Testis (tissue), 5 donors: ENCODE measurements at places on chromosomes 11 and 22.

DNA sequence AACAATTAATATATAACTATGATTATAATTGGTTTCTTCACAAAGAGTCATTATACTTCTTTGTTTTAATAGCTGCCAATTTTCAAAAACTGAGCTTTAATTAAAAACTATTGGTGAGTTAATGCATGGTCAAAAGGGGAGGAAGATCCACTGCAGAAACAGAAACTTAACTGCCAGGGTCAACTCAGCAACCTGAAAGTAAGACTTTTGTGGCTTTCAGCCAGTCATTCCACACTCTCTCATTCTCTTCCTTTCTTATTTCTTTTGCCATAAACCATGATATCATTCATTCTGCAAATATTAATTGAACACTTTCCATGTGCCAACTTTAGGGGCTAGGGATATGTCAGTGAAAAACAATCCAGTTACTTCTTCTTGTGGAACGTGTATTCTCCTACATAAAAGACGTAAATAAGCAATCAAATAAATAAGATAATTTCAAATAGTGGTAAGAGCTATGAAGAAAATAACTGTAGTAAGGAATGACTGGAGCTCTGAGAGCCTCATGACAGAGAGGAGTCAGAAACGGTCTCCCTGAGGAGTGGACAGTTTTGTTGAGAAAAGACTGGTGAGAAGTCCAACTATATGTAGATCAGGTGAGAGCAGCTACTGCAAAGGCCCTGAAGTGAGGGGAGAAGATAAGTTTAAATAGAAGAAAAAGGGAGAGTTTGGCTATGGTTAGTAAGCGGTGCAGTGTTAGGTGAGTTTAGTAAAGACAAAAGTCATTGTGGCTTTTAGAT is 130.5 kb downstream of the GRIA4 start:
- DNase-seq: no peak

DNA sequence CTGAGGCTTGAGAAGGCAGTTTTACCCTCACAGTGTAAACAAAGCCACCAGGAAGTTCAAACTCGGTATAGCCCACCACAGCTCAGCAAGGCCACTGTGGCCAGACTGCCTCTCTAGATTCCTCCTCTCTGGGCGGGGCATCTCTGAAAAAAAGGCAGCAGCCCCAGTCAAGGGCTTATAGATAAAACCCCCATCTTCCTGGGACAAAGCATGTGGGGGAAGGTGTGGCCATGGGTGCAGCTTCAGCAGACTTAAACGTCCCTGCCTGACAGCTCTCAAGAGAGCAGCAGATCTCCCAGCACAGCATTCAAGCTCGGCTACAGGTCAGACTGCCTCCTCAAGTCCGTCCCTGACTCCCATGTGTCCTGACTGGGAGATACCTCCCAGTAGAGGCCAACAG is 69.7 kb downstream of the TTC28 start:
- DNase-seq: no peak

DNA sequence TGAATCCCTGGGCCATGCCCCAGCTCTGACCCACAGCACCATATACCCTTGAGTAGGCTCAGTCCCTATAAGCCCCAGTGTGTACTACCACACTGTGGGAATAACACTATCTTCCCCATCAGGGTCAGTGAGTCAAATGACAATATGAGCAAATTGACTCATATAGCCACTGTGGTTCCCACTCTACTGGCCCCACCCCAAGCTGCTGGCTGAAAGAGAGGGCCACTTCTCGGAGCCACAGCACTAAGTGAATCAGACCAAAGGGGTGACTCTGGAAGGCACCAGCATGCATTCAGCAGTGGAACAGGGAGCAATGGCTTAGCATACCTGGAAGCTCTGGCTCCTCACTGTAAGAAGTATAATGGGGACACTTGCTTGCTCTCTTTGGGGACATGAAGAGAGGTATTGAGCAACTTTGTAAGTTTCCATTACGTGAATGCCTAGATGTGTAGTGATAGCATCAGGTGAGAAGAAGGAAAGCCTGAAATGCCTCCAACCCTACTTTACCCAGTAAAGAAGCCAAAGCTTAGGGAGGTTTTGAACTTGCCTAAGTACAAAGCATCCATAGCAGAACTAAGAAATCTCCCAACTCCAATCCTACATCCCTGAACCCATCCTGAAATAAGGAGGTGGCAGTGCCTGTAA is 13.5 kb downstream of the CD59 start:
- DNase-seq: no peak

DNA sequence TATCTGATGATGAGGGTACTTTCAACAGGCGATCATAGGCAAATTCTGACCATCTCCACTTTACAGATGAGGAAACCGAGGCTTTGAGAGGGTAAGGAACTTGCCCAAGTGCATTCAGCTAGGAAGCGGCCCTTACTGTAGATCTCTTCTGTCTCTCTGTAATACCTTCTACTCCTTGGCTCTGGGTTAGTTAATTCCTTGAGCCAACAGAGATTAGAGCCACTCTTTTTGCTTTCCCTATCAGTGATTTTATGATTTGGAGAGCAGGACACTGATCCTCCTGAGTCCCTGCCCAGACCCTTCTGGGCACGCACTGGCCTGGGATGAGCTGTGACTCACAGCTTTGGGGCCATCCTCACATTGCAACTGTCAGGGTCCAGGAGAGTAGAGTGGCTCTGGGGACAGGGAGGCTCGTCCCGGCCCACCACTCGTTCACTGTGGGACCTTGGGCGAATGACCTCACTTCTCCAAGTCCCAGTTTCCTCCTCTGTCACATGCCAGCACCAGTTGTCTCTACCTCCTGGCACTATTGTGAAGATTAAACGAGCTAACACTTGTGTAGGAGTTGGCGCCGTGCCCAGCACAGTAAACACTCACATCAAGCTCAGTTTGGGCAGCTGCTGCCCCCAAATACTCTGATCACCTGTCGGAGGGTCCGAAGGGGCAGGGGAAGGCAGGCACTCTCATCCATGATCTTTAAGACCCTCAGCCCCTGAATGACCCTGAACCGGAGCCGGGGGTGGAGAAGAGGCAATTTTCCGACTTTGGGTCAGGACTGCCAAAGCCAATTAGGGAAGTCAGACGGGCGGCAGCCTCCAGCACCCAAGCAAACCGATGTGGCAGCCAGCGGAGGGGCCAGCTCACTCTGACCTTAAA is 235.0 kb downstream of the MIAT start:
- no peak for DNase-seq

DNA sequence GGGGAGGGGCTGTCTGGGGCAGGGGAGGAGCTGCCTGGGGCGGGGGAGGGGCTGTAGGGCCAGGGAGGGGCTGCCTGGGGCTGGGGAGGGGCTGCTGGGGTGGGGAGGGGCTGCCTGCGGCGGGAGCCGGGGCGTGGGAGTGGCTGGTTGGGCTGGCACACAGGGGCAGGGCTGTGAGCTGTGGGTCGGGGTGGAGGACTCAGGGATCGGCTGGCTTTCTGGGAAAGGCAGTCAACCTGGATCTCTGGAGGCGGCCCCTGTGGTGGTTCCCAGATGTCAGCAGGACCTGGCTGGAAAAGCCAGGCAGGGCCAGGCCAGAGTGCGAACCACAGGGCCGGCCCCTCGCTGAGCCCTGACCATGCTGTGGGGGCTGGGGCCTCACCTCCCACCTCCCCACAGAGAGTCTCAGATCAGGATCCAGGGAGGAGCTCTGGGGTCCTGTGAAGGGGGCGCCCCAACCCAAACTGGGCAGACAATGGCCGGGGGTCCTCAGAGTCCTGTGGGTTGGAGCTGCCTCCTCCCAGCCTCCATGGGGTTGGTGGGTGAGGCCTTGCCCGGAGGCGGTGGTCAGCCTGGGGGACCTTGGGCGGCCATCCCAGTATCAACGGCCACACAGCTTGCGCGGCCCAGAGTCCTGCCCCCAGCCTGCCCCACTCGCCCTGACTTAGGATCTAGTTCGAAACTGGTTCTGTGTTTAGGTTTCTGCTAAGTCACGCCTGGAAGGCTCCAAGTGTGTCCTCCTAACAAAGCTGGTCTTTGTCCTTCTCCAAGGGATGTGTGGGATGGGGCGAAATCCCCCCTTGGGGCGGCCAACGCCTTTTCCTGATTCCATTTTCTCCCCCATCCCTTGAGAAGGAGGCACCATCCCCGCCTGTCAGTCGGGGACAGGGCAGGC is 1.9 kb downstream of the MUC5B start:
- DNase-seq: no peak

- peak; percentile 26 for DNase-seq
Measured at GRCh38 chr22:29765905-29766631, 739 bp downstream of the ZMAT5 start.

DNA sequence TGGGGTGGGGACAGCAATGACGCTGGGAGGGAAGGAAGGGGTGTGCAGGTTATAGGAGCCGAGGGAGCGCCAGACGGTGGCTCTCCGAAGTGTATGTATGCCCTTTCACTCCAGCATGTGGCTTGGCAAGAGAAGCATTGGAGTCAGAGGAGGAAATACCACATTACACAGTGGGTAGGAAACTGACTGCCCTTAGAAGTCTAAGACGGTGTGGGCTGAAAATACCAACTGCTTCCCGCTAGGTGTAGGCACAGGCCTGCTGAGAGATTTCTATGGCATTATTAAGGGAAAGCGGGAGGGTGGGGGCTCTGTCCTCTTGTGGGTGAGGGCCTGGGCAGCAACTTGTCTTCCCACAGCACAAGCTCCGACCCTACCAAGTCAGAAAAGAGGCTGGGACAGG is 44.7 kb downstream of the CACNG2 start:
- no peak for DNase-seq

- no peak for DNase-seq
Measured at GRCh38 chr22:40183029-40183581, 5.4 kb downstream of the TNRC6B start.

DNA sequence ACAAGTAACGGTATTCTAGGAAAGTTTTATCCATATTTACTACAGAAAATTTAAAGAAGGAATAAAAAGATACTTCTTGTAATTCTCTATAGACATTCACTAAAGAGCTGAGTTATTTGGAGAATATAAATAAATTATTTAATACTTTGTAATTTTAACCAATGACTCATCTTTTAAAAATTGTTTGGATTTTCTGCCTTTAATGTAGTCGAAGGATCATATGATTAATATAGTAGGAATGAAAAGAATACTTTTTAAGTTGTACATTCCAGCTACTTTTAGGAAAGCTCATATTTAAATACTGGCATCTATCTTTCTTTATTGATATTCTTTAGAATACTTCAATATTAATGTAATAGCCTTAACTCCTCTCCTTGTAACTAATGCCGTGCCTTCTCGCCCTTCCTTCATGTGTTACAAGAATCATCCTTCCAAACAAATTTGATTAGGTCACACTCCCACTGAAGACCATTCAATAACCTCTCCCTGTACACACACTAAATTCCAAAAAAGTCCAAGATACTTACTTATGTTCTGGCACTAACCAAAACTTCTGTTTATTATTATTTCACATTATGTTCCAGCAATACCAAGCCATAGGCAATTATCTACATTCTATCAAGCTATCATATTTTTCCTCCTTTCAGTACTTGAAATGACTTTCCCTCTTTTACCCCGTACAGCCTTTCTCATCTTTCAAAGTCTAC is 501.9 kb downstream of the CNTN5 start:
- DNase-seq: no peak

GRCh38 chr11:86176165-86176884 is 68.2 kb upstream of the EED start:
- no peak for DNase-seq

- no peak for DNase-seq
Measured at GRCh38 chr11:110979696-110980095, 265.8 kb upstream of the POU2AF2 start.

DNA sequence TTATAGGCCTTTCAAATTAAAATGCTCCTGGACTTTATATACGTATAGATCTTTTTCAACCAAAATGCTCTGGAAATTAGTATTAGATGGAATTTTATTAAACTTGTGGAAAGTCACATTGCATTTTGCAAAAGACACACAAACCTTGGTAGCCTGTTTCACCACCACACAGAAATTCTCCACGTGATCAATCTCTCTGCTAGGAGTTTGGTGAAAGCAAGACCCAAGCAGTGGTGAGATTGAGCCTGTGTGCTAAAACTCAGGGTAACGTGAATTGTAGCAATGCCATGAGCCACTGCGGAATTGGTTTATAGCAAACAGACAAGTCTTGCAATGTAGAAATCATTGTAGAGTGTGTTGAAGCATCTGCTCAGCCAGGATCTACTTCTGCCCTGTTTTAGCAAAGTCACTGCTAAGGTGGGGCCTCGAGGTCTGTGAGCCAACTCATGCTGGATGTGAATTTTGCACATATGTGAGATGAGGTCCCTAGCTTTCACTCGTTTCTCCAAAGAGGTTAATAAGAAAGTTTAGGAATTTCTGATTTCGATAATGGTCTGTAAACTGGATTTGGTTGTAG is 184.8 kb downstream of the DBX1 start:
- no peak for DNase-seq

- DNase-seq: no peak
Measured at GRCh38 chr22:33898121-33898520, 22.2 kb downstream of the LARGE1 start.

GRCh38 chr11:69925366-69926196 is 106.4 kb upstream of the FGF3 start:
- DNase-seq: no peak

DNA sequence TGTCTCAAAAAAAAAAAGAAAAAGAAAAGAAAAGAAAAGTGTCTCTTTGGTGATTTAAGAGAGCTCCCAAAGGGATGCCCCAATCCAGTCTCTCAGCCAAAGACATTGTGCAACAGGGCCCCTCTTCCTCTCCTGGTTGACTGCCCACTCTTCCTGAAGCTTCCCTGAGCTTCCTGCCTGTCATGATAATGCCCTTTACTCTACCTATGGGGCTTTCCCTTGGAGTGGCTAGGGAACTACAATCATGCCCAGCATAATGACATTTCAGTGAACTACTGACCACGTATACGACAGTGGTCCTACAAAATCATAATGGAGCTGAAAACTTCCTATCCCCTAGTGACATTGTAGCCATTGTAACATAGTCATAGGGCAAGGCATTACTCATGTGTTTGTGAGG is 118.0 kb downstream of the RASSF10 start:
- no peak for DNase-seq

GRCh38 chr11:17408641-17409040 is 20.2 kb upstream of the KCNJ11 start:
- no peak for DNase-seq

- DNase-seq: peak; percentile 30
Measured at GRCh38 chr11:69444381-69445130, 36.9 kb upstream of the LINC01488 start.

DNA sequence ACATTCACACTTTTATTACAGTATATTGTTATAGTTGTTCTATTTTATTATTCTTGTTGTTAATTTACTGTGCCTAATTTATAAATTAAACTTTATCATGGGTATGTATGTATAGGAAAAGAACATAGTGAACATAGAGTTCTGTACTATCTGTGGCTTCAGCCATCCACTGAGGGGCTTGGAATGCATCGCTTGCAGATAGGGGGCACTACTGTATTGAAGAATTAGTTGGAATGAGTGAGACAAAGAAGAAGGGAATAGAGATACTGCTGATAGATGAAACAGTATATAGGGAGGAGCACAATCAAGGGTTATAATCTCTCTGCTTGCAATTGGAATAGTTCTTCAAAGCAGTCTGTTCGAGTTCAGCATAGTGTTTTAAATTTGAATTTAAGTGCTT is 432.2 kb downstream of the RAB38 start:
- no peak for DNase-seq

GRCh38 chr22:35892192-35892591 is 136.4 kb downstream of the RBFOX2 start:
- DNase-seq: no peak

GRCh38 chr11:69508974-69509373 is 27.5 kb downstream of the LINC01488 start:
- no peak for DNase-seq
